ENCODE measurements at places on chromosomes 1 and 21.
A peak's percentile ranks its signal among the peaks of the same experiment; 100 is the strongest.

GRCh38 chr1:43932786-43933385, 715 bp upstream of the ARTN start:
- no peak for DNase-seq

DNA sequence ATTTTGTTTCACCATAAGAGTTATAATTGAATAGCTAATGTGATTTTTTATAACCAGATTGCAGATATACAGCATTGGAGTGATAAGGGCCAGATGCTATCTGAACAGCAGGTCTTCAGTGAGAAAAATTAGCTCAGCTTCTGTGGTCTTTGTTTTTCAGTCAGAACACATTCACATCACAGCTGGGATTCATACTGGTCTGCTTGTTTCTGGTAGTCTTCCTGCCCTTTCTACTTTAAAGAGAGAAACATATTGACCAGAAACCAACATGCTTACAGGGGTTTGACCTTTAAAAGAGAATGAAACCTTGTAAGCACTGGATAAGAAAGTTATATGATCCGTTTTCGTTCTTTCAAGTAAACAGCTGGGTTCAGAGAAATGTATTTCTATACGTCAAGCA, 213.7 kb upstream of the TMPRSS15 start:
- peak; percentile 27 for DNase-seq

DNA sequence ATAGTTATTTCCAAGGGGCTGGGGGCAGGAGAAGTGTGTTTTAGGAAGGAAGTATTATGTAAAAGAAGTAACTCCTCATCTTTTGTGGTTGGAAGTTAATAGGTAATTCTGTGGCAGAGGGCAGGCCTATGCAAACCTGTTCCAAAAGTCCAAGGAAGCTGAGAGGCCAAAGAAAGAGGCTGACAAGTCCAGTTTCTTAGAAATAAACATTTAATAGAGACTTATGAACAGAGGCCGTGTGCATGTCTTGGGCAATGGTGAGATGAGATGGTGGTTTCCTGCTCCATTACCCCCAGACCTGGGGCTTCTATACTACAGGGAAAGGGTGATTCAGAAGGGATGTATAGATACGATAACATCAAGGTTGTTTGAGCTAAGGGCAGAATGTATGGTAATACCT, 7.6 kb upstream of the CA14 start:
- DNase-seq, result no peak

DNA sequence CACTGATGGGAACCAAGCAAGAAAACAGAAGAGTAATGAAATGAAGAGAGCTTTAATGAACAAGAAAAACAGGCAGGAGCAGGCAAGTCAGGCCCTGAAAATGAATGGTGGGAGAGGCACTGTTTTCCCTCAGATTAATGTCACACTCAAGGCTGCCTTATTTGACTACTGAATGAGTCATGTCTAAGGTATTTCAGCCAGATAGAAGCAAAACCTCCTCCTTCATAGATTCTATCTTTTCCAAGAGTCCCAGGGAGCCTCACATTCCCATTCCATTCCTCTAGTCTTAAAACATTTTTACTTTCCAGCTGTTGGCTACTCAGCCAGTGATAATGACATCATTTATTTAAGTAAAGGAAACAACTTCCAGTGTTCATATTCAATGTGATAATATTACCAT, 228.4 kb upstream of the NRIP1 start:
- DNase-seq, result peak; percentile 70

GRCh38 chr1:85202864-85203255, 2.0 kb upstream of the SYDE2 start:
- no peak for DNase-seq

Data from tongue (tissue), 3 donors.